ENCODE measurements at places on chromosomes 1 and 21. TPM values are rescaled to one million over a fixed set of nuclear protein-coding genes. Genes with fewer than 3 reads are reported as not detected.

DNA sequence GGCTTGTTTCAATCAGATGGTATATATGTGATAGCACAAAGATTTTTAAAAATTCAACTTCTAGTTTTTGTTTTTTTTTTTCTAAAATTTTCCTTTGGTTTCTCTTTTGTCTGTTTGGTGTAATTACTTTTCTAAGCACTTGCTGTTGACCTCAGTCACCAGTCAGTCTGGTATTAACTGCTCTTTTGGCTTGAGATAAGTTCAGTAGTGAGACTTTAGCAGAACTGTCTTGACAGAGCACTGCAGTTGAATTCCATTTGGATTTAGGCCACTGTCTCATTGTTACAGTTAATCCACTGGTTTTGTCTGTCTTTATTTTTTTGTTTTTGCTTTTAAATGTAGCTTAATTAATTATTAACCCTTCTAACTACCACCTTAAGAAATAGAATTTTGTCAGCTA, 36.2 kb downstream of the OSBPL9 start:
- DNase-seq = no peak

DNA sequence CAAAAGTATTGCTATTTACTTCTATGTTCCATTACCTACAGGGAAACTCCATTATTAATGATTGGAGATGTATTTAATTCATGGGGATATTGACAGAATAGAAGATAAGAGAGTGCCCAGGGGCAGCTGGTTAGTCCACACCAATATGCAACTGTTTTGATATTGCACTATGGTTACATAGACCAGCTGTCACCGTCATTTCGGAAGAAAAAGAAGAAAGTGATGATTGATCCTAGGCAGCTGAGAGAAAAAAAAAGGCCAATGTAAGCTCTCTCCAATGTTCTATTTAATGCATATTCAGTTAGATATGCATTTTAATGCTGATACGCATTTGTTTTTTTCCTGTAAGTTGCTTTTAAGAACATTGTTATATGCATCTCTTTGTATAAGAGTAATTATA, 1367.2 kb downstream of the KCNT2 start:
- DNase-seq = no peak

PADI4 gene
- 0.80 TPM for polyA plus RNA-seq

PATJ gene
- polyA plus RNA-seq = 39.9 TPM

DNA sequence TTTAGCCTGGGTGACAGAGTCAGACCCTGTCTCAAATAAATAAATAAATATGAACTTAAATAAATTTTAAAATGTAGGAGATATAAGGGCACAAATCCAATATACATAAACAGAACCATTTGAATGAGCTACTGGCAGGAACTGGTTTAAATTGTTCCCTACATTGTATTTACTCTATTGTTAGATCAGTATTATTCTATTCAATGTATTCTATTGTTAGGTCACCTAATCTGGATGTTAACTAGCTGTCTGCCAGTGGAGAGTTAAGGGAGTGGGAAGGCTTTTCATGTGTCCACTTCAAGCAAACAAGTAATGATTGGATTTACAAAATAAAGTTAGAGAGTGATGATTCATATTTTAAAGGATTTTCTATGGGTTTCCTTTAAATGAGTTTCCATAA, 4.9 kb upstream of the FBXO28 start:
- DNase-seq = no peak

WNT4 gene
- 7.0 TPM for polyA plus RNA-seq

OR2T29 gene
- polyA plus RNA-seq = not detected

RAB25 gene
- polyA plus RNA-seq = 65.8 TPM

DNA sequence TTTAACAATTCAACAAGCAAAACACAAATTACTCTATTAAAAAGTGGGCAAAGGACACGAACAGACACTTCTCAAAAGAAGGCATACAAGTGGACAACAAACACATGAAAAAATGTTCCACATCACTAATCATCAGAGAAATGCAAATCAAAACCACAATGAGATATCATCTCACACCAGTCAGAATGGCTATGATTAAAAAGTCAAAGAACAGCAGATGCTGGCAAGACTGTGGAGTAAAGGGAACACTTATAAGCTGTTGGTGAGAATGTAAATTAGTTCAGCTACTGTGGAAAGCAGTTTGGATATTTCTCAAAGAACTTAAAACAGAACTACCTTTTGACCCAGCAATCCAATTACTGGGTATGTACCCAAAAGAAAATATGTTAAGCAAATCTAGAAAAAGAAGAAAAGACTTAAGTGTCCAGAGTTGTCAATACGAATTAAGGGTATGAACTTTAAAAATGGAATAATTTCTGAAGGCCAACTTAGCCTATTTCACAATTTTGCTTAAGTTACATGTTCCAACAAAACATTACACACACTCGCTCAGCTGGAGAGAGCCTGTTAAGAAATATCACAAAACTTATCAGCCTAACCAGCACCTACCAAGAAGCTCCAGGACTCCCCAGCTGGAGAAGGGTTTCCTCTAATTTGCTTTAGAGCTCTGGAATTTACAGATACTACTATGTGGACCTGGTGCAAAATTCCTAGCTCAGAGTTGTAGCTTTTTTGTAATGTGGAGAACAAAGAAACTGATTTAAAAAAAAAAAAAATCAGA, 232.1 kb downstream of the DUSP10 start:
- no peak for DNase-seq

DNA sequence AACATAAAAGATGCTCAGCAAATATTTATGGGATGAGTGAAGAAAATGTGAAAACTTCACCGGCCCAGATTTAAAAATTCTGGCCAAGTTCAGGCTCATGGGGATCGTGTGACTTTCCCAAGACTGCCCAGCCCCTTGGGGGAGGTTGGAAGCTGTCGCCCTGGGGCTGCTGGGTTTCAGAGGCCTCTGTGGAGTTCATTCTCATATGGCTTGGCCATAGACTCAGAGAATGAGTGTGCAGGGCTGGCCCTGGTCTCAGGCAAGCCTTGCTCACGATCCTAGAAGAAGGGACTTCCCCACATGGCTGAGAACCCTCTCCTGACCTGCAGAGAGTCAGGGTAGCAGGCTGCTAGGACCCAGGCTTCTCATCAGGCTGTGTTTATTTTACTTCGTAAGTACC, 24.6 kb downstream of the PADI2 start:
- no peak for DNase-seq

GRCh38 chr21:31586118-31586517, 73.4 kb upstream of the SOD1 start:
- DNase-seq = no peak

- no peak for DNase-seq
Observed at GRCh38 chr21:15009837-15010363, 54.9 kb downstream of the NRIP1 start.

DNA sequence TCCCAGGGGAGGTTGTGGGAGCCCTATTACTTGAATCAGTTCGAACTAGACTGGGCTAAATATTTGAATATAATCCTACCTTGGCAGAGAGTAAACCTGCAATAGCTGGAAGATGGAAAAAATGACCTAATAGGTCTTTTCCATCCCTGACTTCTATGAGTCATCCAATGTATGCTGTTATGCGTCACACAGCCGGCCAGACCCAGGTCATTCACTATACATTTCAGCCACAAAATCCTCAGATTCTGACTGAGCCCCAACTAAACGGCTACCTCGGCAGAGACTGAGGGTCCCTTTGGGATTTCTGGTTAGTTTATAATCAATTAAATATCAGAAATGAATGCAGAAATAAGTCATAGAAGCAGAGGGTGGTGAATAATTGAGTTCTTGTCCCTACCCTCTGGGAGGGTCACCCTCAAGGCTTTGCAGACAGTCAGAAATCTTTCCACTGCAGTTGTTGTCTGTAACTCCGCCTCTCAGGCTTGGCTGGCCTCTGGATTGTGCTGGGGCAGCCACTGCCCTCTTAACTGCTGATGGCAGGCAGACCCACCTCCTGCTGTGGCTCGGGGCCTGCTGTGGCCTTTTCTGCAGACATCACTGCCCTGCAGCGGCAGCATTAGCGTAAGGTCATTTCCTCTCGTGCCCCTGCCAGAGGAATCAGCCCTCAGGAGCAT, 240.5 kb downstream of the TGFB2 start:
- DNase-seq = no peak

Measured in right renal pelvis (tissue), 4 donors.